ENCODE measurements at places on chromosomes 1 and 21. TPM values are rescaled to one million over a fixed set of nuclear protein-coding genes. Genes with fewer than 3 reads are reported as not detected.

- DNase-seq = no peak
Measured at GRCh38 chr1:202811296-202812175, 782 bp downstream of the PCAT6 start.

DNA sequence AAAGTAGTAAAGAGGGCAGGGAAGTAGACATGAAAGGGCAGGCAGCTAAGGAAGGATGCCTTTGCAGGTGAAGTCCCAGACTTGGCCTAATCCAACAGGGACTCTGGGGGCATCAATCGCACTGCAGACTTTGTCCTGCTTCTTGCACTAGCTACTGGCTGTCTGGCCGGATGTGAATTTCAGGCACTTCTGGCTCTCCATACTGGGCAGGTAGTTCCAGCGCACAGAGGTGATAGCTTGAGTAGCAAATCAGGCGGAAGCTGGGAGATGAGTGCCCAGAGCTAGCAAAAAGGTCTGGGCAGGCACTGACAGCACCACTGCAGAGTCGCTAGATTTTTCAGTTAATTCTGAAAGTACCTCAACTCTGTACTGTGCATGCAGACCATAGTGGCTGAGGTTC is 997 bp downstream of the RSPH1 start:
- DNase-seq = no peak

DNA sequence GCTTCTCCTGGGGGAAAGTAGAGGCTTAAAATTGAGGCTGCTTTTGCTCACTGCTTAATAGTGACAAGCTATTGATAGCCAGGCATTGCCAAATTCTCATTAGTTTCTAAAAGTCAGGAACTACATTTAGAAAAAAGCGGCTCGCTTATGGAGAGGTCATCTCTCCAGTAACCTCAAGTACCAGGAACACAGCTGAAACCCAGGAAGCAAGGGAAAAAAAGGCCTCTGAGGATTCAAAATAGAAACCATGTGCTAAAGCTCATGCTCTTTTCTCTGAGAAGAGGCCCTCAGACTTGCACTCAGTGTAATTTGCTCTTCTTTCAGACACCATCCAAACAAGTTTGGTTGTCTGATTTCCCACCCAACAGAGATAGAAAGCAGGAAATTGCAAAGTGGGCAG is 261.4 kb upstream of the USP25 start:
- no peak for DNase-seq

The ADGRL2 gene
- 3.2 TPM for total RNA-seq

GRCh38 chr1:248800459-248800858 is 25.3 kb downstream of the SH3BP5L start:
- DNase-seq = no peak

GRCh38 chr1:84700070-84700469 is 9.8 kb upstream of the SSX2IP start:
- DNase-seq = no peak

The CCDC190 gene
- total RNA-seq = 0.62 TPM

The TTC22 gene
- 21.8 TPM for total RNA-seq

DNA sequence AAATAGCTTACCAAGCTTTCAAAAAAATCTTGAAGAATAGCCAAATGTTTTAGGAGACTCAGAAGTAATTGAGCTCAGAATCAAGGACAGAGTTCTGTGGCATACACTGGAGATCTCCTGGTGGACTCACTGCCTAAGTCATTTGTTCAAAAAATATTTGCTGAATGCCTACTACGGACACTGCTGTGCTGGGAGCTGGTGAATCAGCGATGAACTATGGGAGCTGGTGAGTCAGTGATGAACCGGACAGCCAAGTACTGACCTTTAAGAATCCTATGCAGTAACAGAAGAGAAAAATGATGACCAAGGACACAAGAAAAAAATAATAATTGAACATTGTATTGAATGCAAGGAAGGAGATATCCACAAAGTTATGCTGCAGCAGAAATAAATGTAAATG is 717.9 kb upstream of the CXADR start:
- peak; percentile 57 for DNase-seq

- DNase-seq = no peak
Measured at GRCh38 chr21:33799378-33800090, 116.1 kb downstream of the ATP5PO start.

DNA sequence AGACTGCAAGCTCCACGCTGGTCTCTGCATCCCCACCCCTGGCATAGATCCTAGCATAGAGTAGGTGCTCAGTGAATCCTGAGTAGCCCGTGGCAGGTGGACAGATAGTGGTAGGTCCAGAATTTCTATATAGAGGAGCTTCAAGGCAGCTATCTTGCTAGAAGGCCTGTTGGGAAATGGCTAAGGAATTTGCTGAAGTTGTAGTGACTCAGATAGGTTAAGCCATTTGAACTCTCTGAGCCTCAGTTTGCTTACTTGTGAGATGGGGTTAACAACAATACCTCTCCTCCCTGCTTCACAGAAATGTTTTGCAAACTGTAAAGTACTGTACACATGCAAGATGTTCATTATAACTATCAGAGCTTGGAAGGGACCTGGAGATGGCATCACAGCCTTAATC is 23.4 kb upstream of the EPHB2 start:
- DNase-seq = no peak

DNA sequence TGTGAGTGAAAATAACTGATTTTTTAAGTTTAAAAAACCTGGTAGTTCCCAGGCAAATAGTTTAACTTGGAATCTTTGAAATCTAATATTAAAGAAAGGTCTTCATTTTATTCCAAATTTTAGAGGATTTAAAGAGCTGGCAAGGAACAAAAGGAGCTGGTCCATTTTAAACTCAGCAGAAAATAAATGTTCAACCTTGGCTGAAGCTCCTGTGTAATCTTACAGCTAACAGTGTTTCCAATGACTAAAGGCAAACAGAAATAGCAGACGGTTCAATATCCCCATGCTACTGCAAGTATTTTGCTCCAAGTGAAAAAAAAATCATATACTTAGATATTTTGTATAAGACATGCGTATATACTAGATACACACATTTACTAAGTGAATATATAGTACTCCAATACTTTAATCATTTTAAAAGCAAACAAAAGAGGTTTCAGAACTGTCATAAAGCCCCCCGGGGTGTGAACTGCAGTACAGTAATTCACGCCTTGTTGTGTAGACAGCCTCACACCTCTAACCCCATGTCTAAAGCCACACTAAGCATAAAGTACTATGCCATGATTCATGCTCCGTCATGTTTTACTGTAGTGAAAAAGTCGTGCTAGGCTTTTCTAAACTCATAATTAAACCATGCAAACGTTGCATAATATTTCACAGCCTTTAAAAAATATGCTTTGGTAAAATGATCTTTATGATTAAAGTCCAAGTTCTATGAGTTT is 132.2 kb downstream of the CLIC6 start:
- DNase-seq = no peak

The CD164L2 gene
- 0.40 TPM for total RNA-seq

DNA sequence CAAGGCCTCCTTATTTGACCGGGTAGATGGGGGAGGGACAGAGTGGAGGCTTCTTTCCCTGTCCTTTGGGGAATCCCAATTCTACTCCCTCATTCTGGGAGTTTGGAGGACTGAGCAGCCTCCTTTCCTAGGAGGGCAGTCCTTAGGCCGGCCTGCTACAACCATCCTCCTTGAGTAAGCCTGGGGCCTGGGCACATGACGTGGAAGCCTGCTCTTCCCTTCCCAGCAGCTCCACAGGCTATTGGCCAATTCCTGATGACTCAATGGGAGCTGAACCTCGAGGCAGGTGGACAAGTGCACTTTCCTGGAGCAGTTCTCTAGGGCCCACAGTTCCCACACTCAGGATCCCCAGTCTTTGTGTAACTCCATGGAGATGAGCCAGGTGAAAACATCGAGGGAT is 3.1 kb downstream of the KCNA10 start:
- no peak for DNase-seq

GRCh38 chr1:46646331-46646730 is 21.8 kb downstream of the ATPAF1 start:
- no peak for DNase-seq

DNA sequence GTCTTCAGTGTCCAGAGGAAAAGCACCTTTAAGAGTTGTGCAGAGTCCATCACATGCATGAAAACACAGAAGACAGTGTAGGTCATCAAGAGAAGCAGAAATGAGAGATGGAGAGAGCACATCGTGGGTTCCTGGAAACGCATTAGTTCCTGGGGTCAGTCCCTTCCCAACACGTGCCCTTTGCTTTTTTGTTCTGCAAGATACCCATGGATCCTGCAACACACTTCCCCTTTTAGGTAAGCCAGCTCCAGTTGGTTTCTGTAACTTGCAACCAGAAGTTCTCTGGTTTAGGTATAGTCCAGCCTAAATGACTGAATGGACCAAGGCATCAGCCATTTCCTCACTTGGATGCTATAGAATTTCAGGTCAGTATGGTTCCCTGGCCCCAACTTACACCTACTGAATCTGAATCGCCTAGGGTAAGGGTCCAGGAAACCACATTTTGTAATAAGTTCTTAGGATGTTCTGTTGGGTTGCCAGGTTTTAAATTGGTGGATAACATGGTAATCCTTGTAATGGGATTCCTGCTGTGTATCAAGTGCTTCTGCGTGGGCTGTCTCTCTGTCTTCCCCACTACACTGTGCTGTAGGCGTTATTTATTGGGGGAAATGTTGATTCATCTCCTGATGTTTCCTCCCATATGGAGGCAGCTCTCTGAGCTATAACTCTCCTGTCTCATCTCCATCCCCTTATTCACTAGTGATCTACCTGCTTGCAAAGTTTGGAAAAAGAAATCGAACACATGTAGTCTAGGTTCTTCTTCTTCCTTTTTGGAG is 230.6 kb downstream of the TNR start:
- no peak for DNase-seq

DNA sequence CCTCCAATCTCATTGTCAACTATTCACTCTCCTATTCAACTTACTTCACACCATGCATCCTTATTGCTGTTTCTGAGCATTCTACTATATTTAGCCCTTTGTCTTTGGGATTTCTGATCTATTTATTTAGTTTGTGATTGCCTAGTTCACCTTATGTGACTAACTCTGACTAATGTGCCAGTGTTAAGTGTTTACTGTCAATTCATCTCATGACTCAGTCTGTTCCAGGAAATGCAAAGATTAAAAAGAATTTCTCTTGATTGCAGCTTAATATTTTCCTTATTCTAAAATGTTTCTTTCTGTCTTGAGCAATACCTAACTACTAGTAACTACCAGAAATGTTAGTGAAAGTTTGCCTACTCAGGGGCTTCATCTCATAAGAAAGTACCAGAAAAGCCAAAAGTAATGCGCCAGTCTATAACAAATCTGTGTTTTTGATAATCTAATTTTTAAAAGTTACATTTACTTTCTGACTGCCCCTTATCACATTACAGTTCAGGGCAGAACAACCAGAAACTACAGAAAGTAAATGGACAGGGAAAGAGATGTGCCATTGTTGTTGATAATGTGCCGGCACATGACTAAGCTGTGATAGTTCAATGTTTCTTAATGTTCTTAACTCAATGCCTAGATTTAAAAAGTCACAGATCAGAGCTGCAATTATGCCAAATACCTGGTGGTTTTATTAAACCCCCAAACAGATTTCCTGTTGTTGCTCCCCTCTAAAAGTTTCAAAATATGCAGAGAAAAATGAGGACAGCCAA is 556.5 kb downstream of the PTBP2 start:
- DNase-seq = peak; percentile 87

GRCh38 chr1:75969550-75969949 is 37.3 kb upstream of the ASB17 start:
- DNase-seq = peak; percentile 51

GRCh38 chr1:236099355-236099974 is 34.6 kb upstream of the NID1 start:
- no peak for DNase-seq

The VPS45 gene
- 47.8 TPM for total RNA-seq

DNA sequence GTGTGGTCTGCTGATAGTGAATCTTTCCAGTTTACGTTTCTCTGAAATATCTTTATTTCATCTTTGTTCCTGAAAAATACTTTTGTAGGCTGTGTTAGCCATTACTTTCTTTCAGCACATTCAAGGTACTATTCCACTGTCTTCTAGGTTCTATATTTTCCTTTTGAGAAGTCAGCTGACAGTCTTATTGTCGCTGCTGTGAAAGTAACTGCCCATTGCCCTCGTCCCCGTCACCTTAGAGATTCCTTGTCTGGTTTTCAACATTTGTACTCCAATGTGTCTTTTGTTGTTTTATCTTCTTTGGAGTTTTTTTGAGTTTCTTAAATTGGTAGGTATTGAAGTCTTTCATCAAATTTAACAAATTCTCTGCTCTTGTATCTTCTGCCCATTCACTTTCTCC is 19.8 kb upstream of the MX2 start:
- DNase-seq = no peak

DNA sequence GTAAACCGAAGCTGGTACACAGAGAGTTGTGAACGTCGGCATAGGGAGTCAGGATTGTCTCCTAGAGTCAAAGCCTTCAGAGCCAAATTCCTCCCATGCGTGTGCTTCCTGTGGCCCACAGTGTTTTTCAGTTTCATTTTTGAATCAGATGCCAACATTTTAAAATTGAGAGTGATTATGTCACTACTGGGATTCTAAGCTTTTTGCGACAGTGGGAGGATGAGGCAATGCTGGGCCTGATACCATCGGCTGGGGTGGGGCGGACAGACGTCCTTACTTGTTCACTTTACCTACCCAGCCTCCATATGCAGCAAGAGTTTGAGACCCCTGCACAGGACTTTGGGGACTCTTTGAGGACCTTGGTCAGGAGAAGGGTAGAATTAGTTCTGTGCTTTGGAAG is 1.3 kb upstream of the KLHDC7A start:
- DNase-seq = no peak

DNA sequence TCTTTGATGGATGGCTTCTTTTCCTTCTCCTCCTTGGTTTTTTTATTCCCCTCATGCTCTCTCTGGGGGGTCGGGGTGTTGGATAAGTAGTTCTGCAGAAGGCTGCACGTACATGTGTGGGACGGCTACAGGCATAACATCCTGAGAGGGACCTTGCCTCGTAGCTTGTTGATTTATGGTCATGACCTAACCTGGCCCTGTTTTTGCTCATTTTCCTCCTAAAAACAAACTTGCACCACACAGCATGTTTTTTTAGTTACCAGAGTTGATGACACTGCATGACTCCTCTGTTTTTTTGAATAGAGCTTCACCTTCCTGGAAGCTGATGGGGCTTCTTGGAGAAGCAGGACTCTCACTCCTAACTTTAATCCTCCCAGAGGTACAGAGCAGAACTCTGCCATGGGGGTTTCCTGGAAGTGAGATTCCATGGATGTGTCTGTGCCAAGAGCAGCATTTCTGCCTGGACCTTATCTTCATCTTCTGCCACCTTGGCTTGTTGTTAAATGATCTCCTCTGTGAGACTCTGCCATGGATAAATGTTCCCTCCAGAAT is 114.7 kb downstream of the PAPPA2 start:
- DNase-seq = no peak

GRCh38 chr1:27101696-27102095 is 53.2 kb downstream of the SLC9A1 start:
- no peak for DNase-seq

DNA sequence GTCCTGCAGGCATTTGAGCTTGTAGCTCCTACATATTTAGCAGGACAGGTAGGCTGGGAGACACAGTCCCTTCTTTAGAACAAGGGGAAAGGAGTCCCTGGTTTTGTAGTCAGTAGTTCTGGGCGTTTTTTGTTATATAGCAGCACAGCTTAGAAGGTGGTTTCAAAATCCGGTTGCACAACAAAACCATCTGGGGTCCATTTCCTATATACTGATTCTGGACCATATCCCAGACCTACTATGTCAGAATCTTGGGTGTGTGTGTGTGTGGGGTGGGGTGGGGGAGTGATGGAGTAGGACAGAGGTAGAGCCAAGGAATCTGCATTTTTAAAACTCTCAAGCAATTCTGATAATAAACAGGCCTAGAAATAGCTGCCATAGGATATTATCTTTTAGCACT is 21.6 kb downstream of the METTL13 start:
- DNase-seq = no peak
